ENCODE measurements at places on chromosomes 7 and 10. TPM values are rescaled to one million over a fixed set of nuclear protein-coding genes. Genes with fewer than 3 reads are reported as not detected.
A peak's percentile ranks its signal among the peaks of the same experiment; 100 is the strongest.

The GSAP gene
- total RNA-seq, result 24.1 TPM

The VAX1 gene
- not detected for total RNA-seq

The IDI2 gene
- total RNA-seq, result not detected

- DNase-seq, result no peak
Observed at GRCh38 chr10:69835875-69836730, 34.4 kb downstream of the COL13A1 start.

- peak; percentile 73 for DNase-seq
Observed at GRCh38 chr7:191105-191980, 1.0 kb upstream of the FAM20C start.

DNA sequence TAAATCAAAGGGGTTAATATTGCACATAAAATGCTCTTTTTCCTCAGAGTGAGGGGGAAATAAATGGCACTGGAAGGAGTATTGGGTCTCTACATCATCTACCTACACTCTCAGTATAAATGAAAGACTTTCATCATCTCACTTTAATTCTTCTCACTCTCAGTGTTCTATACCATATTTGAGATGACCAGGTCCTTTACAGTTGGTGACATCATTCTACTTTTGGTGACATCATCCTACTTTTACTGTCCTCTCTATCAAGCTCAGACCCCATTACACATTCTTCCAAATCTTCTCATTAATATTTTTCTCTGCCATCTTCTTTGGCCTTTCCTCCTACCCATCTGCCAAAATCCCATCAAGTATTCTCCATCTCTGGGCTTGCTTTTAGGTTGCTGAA, 74.6 kb upstream of the TMEM106B start:
- no peak for DNase-seq

- DNase-seq, result no peak
Observed at GRCh38 chr10:12235796-12236195, 39.8 kb downstream of the CDC123 start.

DNA sequence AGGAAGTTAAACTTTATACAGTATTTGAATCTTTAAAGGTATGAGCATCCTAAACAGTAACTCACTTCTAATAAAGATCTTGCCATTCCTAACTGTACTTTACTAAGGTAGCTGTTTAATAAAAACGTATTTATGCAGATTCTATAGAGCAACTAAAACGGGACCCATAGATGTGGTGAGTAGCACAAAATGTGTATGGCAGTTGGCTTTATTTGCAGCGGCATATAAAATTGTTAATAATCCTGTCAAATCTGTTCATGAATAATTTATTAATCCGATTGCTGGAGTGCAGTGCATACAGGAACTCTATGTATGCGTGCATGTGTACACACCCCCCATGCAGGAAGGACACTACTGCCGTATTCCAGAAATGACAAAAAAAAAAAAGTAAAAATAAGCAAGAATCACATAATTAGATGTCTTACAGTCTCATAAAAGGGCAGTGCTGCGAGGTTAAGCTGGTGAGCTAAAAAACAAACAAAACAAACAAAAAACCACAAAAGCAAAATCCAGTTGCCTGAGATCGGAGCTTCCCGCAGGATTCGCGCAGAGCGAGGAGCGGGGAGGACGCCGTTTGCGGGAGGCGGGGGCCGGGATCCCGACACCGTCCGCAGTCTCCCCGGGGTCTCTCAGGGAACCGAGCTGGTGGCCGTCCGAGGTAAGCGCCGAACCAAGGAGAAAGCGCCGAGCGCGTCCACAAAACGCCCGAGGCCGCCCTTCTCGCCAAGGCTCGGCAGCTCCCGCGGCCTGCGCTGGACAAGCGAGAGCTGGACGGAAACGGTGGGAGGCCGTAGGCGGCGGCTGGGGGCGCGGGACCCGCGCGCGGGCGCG, 518 bp upstream of the COMMD3 start:
- no peak for DNase-seq

GRCh38 chr7:51123322-51124019, 193.1 kb downstream of the COBL start:
- DNase-seq, result no peak

GRCh38 chr7:107891636-107892366, 818 bp downstream of the DLD start:
- no peak for DNase-seq

DNA sequence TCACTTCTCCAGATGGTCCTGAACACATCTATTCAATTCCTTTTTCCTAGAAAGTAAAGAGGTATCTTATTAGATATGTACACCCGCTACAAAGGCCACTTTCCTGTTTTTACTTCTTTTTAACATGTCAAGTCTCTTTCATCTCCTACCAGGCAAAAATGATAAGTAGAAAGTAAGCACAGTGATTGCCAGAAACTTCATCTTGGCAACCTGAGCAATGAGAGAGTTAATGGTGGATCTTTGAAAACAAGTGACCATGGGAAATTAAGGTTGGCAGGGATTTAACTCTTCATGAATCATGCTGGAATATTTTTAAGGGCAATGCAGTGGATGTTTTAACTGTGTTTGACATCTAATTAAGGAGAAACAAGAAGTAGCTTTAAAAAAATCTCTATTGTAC, 2.7 kb downstream of the SEMA3A start:
- DNase-seq, result no peak

GRCh38 chr7:85095806-85096205, 91.0 kb downstream of the SEMA3D start:
- no peak for DNase-seq

DNA sequence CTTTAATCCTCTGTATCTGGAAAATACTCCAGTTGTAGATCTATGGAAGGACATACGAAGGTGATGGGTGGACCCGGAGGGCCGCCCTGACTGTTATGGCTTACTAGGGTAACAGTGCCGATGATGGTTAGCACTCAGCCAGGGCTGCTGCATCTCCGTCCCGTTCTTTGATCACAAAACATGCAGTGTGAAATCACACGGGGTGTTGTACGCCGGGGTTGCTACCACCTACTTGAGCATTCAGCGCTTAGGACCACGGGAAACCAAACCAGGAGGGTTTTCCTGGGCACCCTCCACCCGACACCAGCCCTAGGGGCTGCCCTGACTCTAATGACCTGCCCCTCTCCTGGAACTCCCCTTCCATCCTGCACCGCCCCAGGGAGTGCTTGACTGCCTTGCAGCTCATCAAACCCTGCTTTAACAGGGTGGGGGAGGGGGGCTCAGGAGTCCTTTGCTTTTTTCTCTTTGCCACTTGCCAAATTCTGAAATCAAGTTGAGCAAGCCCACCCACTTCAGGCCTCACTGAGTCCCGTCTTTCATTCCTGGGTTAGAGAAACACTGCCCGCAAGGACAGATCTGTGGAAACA, 20.4 kb downstream of the ZNF775 start:
- DNase-seq, result no peak

GRCh38 chr10:133259602-133259989, 17.1 kb downstream of the ADAM8 start:
- no peak for DNase-seq

Data from aorta (tissue), 5 donors.